ENCODE measurements at places on chromosomes 3 and 15.

DNA sequence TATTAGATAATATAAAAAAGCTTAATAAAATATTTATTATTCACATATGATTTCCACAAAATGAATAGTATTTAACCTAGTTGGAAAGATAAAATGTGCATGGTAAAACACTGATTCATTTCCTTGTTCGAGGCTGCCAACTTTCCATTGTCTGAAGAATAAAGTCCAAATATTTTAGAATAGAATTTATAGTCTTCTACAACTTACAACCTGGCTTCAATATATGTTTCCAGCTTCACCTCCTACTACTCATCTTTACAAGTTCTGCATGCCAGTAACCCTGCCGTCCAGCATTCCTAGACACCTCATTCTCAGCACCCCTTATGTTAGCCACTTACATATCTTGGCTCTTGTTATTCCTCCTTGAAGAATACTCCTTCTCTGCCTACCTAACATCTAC, 244.5 kb downstream of the FGF12 start:
- no peak for DNase-seq

DNA sequence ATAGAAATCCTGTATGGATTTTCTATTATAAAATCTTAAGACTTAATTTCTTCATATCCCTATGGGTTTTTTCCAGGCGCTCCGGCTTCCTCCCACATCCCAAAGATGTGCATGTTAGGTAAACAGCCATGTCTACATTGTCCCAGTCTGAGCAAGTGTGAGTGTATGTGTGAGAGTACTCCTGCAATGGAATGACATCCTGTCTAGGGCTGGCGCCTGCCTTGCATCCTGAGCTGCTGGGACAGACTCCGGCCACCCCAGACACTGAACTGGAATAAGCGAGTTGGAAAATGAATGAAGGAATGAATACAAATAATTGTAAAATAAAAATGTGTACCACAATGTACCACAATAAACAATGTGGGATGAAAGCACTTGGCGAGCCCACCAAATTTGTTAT, 69.2 kb downstream of the RFTN1 start:
- DNase-seq, result no peak

- no peak for DNase-seq
Measured at GRCh38 chr3:27431116-27431515, 53.1 kb downstream of the SLC4A7 start.

- peak; percentile 25 for DNase-seq
Measured at GRCh38 chr3:23129817-23130216, 73.3 kb upstream of the UBE2E2 start.

- no peak for DNase-seq
Measured at GRCh38 chr3:5006755-5007202, 27.5 kb downstream of the BHLHE40 start.

DNA sequence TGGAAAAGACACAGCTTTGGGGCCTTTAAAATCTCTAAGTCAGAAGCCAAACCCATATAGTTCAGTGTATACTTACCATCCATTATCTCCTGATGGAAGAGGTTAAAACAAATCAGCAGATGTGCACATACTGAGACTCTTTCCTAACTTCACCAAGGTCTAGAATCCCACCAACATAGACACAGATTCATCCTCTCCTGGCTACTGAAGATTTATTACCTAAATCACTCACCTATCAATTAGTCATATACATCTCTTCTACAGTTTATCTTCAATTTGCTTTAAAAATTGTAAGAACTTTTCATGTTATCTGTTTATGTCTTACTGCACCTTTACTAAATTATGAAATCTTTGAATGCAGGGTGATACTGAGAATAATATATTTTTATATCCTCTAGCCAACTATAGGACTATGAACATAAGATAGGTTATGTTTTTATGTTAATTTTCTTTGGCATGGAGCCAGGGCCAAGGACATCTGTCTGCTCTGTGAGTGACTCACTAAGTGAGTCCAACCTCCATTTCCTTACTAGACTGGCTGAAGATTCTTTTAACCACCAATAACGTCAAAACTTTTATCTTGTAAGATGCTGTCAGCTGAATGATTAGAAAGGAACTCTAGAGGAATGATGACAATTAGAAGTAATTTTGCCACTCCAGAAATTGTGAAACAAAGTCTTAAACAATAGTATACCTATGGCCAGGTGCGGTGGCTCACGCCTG, 397.6 kb downstream of the FOXP1 start:
- DNase-seq, result no peak

GRCh38 chr3:77254967-77255831, 215.3 kb downstream of the ROBO2 start:
- DNase-seq, result peak; percentile 72

DNA sequence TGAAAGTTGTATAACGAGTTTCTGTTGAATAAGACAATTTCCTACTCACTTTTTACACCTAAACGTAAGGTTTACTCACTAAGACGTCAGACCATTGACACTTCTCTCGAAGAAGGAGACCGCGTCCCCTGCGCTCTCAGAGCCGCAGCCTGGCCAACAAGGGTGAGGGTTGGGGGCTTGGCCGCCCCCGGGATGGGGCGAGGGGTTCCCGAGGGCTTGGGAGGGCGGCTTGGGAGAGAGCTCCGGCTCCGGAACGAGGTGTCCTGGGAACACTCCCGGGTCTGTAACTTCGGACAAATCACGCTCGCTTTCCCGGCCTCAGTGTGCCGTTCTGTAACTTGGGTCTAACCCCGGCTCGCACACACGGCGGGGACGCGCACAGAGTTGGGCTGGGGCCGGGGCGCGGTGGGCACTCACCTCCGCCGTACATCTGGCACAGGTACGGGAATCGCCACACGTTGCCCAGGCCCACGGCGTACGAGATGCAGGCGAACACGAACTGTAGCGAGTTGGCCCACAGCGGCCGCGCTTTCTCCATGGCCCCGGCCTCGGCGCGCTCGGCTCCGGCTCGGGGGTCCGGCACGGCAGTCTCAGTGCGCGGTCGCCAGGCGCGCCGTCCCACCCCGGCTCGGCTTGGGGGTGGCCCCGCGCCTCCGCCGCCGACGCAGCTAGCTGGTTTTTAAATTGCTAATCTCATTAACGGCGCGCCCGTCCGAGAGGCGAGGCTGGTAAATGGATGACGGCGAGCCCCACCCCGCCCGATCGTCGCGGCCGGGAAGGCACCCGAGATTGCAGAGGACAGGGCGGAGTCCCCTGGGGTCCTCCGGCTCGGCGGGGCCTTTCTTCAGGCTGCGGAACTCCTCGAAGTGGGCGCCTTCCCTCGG, at the start of gene SLC6A20:
TSS of gene SLC6A20 (minus strand) at position 655 of the 884 bp plus-strand sequence. CDS start at position 538, 117 bp downstream.
- no peak for DNase-seq

DNA sequence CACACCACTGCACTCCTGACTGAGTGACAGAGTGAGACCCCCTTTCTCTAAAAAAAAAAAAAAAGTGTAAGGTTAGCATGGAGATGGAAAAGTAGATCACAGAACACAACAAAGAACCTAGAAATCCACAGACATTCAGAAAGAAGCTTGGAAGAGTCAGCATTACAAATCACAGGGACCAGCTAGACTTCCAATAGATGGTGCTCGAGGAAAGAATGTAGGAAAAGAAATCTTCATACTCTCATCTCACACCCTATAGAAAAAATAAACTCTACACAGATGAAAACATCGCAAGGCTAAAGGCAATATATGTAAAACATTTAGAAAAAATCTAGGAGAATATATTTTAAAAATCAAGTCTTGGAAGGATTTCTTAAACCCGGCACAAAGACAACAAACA, 94.5 kb upstream of the ABHD17C start:
- no peak for DNase-seq
